ENCODE measurements at places on chromosomes 12 and 14. TPM values are rescaled to one million over a fixed set of nuclear protein-coding genes. Genes with fewer than 3 reads are reported as not detected.

GRCh38 chr12:91098461-91098860 lies 12.8 kb downstream of the LUM start:
- H3K36me3 ChIP-seq, result no peaks in the 10 kb centered on the region
- no peaks in the 10 kb centered on the region for H3K4me1 ChIP-seq
- H3K27me3 ChIP-seq, result no peaks in the 10 kb centered on the region
- H3K4me3 ChIP-seq, result no peak overlapping the region
- no peak overlapping the region for H3K27ac ChIP-seq

DNA sequence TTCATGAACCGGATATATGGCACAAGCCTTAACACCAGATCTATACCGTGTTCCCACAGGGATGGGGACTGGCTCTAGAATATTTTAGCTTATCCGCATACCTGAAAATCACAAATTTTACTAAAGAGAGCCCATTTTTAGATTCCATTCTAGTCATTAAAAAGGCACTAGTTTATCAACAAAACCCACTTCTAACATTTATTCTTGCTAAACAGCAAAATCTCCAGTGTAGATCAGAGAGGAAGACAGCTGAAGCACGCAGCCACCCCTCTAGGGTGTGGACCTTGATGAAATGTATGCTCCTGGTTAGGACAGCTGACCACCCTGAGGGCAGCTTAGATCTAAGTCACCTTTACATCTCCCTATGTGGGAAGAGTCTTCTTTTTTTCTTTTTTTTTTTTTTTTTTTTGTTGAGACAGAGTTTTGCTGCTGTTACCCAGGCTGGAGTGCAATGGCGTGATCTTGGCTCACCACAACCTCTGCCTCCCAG lies 62.4 kb downstream of the EID3 start:
- H3K4me1 ChIP-seq, result no peaks in the 10 kb centered on the region
- H3K27me3 ChIP-seq, result no peaks in the 10 kb centered on the region
- DNase-seq, result no peak
- H3K4me3 ChIP-seq, result no peak overlapping the region
- H3K36me3 ChIP-seq, result no peaks in the 10 kb centered on the region

DNA sequence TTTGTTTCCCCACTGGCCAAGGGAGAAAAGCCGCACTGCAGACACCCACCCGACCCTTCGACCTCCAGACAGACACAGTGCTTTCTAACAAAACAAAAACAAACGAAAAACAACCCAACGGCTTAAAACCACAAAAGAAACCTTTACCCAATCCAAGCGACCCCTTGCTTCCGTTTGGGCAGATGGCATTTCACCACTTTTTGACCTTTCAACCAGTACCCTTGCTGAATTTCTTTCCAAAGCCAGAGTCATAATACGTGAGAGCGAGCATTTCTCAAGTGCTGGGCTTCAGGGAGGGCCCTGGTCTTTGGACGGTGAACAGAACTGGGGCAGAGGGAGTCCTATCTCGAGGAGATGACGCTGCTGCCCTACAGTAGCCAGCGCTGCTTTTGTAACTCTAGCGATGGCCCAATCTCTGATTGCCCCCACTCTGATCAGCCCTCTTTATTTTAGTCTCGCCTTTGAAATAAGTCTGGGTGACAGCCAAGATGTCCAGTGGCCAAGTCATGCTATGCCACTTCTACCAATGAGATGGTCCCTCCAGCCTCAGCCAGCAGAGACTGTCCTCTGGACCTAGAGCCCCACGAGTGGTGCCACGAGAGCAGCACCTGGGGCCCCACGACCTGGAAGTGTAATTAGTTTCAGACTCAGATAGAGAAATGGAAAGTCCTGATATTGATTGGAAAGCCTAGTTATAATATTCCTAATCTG lies 21.9 kb upstream of the ADIPOR2 start:
- H3K4me1 ChIP-seq, result no peaks in the 10 kb centered on the region
- H3K36me3 ChIP-seq, result no peaks in the 10 kb centered on the region
- no peaks in the 10 kb centered on the region for H3K27me3 ChIP-seq
- no peak overlapping the region for H3K27ac ChIP-seq
- H3K4me3 ChIP-seq, result no peak overlapping the region

BMP4 gene
- total RNA-seq, result 9.7 TPM

EXOC3L4 gene
- 0.50 TPM for total RNA-seq

COX8C gene
- not detected for total RNA-seq

Data from spinal cord (tissue), 10 donors.